ENCODE measurements at places on chromosomes 3 and 15.

DNA sequence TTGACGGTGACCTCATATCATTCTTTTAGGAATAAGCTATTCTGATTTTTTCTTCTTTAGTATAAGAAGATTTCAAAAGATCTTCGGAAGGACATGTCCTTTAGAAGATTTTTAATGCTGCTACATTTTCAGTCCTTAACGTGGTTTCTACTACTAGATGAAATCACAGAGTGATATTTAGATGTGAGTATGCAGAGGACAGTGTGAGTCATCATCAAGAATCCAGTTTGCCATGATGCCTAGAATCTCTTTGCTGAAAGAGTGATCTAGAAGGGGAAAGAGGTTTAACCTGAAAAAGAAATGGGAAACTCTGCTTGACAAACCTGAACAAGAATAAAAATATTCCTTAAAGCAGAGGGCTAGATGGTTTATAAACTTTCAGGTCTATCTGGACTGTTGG lies 43.2 kb downstream of the SLC7A14 start:
- DNase-seq, result peak; percentile 35

GRCh38 chr15:35630532-35630931 lies 84.6 kb upstream of the DPH6 start:
- no peak for DNase-seq

GRCh38 chr3:157868196-157868595 lies 238.0 kb downstream of the SHOX2 start:
- peak; percentile 81 for DNase-seq

- no peak for DNase-seq
These were observed 13.1 kb upstream of the SAMMSON start for GRCh38 chr3:69986419-69986818.

DNA sequence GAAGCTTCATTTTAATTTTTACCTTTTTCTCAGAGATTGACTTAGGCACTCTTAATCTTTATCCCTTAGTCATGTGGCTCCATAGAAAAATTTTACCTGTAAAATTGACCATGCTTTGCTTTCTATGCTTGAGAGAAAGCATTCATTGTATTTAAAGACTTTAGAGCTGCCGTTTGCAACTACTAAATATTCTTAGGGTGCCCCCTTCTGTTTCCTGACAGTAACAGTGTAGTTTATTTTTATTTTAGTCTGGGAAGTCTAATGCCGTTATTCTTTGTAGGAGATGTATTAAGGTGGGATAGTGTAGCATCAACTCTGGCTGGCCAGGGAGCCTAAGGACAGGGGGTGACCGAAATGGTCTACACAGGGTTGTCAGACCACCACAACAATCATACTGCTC lies 84.5 kb upstream of the SYNPR start:
- DNase-seq, result peak; percentile 10

GRCh38 chr3:56133423-56133822 lies 334.8 kb downstream of the ERC2 start:
- DNase-seq, result peak; percentile 46

- DNase-seq, result no peak
These were observed 29.9 kb upstream of the GPD1L start for GRCh38 chr3:32076566-32076965.

DNA sequence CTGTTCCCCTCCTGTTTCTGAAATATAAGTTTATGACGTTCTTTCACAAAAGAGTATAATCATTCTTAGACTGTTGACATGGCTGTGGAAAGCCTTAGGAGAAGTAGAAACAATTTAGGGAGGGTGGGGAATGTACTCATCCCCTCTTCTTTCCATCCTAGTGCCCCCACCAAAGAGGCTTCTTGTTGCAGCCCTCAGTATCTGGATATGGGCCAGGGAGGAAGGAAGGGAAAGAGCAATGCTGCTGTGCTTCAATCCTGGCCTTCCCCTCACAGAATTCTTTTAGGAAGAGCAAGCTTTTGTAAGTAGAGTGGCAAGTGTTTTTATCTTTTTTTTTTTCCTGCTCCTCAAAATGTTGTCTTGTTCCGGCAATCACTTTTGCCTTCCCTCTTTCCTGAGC lies 1.7 kb downstream of the INAFM2 start:
- DNase-seq, result no peak

- DNase-seq, result no peak
These were observed 51.0 kb downstream of the PHC3 start for GRCh38 chr3:170130532-170130931.

DNA sequence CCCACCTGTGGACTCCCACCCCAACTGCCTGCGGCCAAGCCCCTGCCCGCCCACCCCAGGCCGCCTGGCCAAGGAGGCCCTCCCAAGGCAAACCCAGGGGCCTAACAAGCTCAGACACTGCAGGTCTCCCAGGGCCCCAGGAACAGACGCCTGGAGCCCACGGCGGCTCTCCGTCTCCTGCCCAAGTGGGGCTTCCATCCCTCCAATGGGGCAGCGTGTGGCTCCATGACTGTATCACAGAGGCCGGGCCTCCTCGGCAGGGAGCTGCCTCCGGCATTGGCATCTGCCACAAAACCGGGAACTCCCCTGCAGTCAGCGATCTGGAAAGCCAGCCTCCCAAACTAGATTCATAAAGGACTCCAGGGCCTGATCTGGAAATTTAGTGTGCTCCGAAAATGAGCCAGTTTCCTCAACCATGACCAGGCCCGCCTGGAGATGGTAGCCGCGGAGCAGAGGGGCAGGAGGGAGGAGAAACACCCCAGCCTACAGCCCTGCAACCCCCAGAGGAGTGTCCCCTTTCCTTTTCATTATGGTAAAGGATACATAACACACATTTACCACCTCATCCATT lies 148.3 kb upstream of the IQSEC1 start:
- DNase-seq, result no peak

- no peak for DNase-seq
These were observed 46.5 kb upstream of the WDR5B start for GRCh38 chr3:122462406-122462805.

GRCh38 chr15:38521316-38521715 lies 43.3 kb downstream of the RASGRP1 start:
- no peak for DNase-seq

DNA sequence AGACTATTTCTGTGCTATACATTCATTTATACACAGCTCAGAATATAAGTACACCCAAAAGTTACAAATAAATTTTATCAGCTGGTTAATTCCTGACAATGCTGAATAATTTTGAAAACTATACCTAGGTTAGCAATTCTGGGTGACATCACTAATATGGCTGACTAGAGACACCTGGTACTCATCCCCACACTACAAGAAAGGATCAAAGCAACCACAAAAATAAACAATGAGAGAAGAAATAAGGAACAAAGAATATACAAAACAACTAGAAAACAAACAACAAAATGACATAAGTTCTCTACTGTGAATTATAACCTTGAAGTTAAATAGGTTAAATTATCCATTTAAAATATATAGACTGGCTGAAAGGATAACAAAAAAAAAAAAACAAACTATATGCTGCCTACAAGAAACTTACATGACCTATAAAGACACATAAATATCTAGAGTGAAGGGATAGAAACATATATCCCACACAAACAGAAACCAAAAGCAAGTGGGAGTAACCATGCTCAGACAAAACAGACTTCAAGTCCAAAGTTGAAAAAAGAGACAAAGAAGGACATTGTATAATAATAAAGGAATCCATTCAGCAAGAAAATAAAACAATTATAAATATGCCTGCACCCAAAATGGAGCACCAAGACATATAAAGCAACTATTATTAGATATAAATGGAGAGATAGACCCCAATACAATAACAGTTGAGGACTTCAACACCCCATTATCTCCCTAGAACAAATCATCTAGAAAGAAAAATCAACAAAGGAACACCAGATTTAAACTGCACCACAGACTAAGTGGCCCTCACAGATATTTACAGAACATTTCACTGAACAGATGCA lies 57.8 kb downstream of the IMPG2 start:
- no peak for DNase-seq
